Right ventricle myocardium superior (tissue), 1 donor: ENCODE measurements at places on chromosomes 7 and 10. TPM values are rescaled to one million over a fixed set of nuclear protein-coding genes. Genes with fewer than 3 reads are reported as not detected.

AQP1 gene
- total RNA-seq, result 236 TPM

TMEM139 gene
- total RNA-seq, result 16.1 TPM

SH2D4B gene
- total RNA-seq, result not detected

OPALIN gene
- total RNA-seq, result not detected

ATP6V0E2 gene
- total RNA-seq, result 121 TPM

MRLN gene
- total RNA-seq, result not detected

COPG2 gene
- total RNA-seq, result 18.2 TPM

DNA sequence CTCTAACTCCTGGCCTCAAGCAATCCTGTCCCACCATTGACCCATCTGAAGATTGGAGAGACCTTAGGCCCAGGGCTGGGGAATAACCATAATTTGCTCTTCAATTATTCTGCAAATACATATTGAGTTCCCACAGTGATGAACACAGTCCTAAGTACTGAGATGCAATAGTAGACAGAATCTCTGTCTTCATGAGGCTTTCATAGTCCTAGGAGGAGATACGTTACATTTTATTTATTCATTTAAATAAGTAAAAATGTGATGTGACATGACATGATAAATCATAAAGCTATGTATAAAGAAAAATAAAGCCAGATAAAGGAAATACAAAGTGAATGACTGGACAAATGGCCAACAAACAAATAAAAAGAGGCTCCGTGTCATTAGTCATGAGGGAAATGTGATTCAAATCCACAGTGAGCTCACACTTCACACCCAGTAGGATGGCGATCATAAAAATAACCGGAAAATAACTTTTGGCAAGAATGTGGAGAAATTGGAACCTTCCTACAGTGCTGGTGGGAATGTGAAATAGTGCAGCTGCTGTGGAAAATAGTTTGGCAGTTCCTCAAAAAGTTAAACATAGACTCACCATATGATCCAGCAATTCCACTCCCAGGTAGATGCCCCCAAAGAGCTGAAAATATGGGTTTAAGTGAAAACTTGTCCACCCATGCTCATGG is 52.1 kb upstream of the JCAD start:
- DNase-seq, result no peak

DNA sequence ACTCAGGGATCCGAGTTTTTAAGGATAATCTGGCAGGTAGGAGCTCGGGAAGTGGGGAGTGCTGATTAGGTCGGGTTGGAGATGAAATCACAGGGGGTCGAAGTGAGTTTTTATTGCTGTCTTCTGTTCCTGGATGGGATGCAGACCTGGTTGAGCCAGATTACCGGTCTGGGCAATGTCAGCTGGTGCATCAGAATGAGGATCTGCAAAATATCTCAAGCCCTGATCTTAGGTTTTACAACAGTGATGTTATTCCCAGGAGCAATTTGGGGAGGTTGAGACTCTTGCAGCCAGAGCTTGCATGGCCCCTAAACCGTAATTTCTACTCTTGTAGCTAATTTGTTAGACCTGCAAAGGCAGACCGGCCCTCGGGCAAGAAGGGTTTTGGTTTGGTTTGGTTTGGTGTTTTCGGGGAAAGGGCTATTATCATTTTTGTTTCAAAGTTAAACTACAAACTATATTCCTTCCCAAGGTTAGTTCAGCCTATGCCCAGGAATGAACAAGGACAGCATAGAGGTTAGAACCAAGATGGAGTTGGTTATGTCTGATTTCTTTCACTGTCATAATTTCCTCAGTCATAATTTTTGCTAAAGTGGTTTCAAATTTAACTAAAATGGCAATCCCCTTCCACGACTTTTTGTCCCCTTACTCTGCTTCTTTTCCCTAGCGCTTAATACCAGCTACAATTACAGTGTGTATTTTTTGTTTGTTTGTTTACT is 20.6 kb upstream of the PIK3CG start:
- no peak for DNase-seq

DNA sequence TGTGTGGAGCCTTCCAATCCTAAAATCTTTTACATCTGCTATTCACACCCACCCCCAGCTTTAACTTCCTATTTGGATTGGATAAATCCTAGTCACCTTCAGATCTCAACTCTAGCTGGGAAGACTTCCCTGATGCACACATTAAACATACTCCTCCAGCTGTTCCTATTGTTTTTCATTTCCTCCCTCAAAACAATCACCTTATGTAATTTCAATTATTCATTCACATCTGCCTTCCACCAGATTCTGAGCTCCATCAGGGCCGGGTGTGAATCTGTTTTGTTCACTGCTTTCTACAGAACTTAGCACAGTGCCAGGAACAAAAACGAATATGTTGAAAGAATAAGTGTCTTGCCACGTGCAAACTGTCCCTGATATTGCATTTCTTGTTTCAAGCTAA is 497.4 kb downstream of the PLXDC2 start:
- DNase-seq, result no peak

- no peak for DNase-seq
Observed at GRCh38 chr10:61475449-61475873, 22.3 kb upstream of the TMEM26 start.

GRCh38 chr10:17771017-17771416 is 19.0 kb downstream of the TMEM236 start:
- no peak for DNase-seq

GRCh38 chr7:84108119-84108518 is 86.5 kb downstream of the SEMA3A start:
- DNase-seq, result no peak

DNA sequence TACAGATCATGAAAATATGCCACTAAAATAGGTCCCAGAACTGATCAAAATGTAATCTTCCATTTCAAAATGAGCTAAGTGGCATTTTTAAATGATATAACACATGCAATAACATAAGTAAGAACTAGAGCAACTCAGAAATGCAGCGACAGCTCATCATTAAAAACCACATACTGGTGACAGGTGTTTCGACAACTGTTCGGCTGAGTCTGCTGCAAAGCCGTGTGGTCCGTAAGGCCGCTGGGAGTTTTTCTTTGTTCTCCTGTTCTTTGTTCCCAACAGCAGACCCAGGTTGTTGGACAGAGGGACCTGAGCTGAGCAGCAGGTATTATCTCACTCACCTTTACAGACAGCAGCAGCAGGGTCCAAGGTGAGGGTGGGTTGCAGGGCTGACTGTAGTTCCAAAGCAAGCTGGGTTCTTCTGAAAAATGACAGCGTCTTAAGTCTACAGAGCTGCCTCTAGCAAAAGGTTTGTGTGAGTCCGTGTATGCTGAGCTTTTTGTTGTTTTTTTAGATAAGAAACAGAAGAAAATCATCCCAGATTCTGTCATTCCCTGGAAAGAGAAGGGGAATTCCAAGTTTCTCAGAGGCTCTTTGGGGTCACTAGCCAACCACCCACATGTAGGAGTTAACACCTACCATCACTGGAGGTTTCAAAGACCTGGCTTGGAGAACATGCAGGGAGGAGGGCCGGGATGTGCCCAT is 45.4 kb upstream of the MACROH2A2 start:
- no peak for DNase-seq

DNA sequence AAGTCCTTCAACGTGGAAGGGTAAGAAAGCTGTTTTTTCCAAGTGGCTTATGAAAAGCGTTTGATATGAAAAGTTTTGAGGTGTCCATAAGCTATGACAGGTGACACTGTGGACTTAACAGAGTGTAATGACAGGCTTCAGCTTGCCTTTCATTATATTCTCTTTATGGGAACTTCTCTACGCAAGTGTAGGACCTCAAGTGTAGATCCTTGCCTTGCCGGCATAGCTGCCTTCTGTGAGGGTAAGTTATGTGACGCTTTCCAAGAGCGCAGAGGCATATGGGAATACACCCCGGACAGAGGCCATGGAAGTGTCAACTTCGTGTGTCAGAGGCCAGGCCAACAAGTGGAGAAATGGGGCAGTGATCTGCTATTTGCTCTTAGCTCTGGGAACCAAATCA is 91.9 kb downstream of the GALNT11 start:
- DNase-seq, result no peak

DNA sequence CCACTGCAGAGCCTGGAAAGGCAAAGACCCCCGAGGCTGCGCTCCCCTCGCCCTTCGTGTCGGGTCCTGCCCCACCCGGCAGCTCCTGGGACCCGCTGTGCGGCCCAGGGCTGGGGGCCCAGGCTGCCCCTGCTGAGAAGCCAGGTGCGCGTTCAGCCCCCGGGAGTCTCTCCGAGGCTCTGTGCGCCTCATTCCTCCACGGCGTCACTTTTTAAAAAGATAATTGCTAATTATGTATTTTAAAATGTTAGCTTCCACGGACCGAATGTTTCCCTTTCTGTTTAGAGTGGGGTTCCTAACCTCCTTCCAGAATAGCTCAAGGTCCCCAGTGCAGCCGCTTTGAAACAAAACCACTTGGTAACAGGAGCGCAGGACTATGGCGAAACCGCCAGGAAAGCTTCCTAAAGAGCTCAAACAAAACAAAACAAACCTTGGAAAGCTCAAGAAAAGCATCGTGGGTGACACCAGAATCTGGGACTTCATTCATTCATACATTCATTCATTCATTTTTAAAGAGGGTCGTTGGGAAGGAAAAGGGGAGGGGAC is 45.6 kb downstream of the PDIA4 start:
- DNase-seq, result no peak

GRCh38 chr7:105751054-105751453 is 125.3 kb downstream of the ATXN7L1 start:
- no peak for DNase-seq

DNA sequence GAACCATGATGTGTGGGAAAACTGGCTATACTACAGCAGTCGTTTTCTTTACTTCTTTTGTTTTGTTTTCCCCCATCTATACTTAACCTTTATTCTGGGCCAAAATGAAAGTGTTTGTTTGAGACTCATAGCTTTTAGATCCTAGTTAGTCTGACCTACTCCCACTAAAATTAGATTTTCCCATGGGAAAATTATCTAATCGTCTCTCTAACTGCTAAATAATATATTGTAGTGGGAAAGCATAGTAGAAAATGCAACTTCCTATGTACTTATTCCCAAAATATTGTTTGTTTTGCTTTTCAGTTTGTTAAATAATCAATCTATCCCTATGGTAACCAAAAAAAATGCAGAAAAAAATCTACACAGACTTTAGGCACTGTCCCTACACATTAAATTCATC is 96.6 kb downstream of the NOC3L start:
- no peak for DNase-seq

DNA sequence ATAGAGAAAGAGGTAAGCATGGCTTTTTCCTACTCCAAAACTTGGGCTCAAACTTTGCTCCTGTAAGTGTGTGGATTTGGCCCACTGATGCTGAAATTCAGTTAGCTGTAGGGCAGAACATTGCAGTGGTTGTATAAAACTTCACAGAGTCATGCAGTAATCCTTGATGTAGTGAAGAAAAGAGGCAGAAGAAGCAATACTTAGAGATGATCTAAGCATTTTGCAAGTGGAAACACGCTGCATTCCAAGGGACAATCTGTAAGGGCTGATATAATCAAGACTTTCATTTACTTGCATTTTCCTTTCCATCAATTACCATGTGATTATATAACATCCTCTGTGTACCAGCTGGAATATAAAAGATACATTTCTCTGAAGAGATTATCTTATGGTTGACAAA is 338.8 kb downstream of the DNAJB9 start:
- no peak for DNase-seq

DNA sequence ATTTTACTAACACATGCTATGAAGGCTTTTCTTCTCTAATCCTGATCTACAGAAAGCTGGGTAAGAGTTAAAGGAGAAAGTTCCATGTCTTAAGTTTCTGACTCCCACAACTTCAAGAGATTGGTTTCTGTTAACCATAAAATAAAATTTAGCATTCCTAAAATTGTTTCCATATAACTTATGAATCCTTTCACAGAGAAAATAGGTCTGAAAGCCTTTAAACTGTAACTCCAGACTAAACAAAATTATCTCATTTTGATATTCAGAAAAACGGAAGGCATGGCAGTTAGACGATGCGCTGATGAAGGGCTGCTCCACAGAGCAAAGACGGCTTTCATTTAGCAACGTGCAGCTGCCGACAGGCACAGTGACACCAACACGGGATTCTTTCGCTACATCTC is 133.3 kb downstream of the SLC25A13 start:
- no peak for DNase-seq

DNA sequence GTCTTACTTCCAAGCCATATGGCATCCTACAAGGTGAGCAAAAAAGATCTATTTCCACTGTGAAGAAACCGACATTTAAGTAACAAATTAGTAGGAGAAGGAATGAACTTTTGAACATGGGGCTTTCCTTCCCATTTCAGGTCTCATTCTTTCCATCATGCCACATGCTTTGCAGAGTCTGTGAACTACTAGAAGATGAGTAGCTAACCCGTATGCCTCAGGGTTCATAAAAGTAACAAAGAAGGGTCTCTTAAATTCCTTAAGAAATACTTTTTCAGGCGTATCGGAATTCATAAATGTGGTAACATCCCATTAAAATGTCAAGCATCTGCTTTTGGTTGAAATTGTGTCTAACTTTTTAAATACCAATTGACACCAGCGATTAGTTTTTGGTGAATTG is 81.3 kb upstream of the TNS3 start:
- no peak for DNase-seq

GRCh38 chr7:3206771-3207191 is 94.3 kb upstream of the SDK1 start:
- DNase-seq, result no peak

DNA sequence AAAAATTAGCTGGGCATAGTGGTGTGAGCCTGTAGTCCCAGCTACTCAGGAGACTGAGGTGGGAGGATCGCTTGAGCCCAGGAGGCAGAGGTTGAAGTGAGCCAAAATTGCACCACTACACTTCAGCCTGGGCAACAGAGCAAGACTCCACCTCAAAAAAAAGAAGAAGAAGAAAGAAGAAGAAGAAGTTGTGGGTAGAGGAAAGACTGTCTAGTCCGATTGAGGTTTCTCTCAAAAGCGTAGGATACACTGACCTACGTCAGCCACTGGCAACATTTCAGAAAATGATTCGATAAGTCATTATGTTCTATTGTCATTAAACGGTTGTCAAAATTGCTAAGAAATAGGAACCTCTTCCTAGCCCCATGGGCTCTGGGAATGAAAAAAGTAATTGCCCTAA is 22.3 kb upstream of the RHBDD2 start:
- DNase-seq, result no peak

DNA sequence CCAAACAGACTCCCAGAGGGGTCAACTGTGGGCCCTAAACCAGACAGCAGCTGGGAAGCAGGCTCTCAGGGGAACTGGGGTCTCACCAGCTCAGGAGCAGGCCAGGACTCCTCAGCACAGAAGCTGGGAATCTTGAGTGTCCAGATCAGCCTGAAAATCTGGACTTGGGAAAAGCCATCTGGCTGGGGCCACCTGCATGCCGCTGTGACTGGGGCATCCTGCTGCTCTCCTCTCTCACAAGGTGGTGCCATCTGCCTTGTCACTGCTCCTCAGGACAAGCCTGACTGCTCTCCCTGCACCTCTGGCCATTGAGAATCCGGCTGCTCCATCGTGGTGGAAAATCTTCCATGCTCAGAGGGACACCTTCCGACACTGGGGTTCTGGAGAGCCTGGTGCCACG is 141.4 kb downstream of the PLPP4 start:
- no peak for DNase-seq

DNA sequence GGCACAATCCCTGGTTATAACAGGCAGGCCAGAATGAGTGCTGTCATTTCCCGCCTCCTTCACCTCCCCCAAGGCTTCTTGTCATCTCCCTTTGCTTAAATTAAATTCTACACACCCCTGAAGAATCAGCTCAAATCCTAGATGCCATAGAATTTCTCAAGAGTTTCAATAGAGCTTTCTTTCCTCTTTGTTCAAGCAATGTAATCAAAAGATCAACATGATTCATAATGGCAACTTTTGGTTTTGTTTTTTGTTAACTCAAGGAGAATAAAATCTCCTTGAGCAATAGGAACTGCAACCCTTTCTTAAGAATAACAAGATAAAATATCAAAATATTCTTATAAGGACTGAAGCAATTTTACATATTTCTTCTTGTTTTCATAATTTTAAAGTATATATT is 180.8 kb upstream of the CDK1 start:
- no peak for DNase-seq

- peak; percentile 53 for DNase-seq
Observed at GRCh38 chr7:32102432-32102873, 32.2 kb upstream of the PDE1C start.
